ENCODE measurements at places on chromosomes 1 and 21. TPM values are rescaled to one million over a fixed set of nuclear protein-coding genes. Genes with fewer than 3 reads are reported as not detected.

DYRK3 gene
- 10.9 TPM for total RNA-seq

DENND4B gene
- total RNA-seq, result 19.5 TPM

NUDT17 gene
- 11.8 TPM for total RNA-seq

ERICH3 gene
- 12.9 TPM for total RNA-seq

C1orf87 gene
- 1.8 TPM for total RNA-seq

ACTL8 gene
- not detected for total RNA-seq

SPRR2F gene
- not detected for total RNA-seq

PTGER3 gene
- total RNA-seq, result 54.3 TPM

PRAMEF20 gene
- not detected for total RNA-seq

C1QB gene
- 44.5 TPM for total RNA-seq

DCST1 gene
- not detected for total RNA-seq

S100A5 gene
- total RNA-seq, result not detected
